ENCODE measurements at places on chromosomes 13 and 19.

GRCh38 chr13:77434289-77434688 lies 101.2 kb upstream of the SCEL start:
- no peak for DNase-seq

GRCh38 chr13:29567411-29567810 lies 28.1 kb downstream of the SLC7A1 start:
- no peak for DNase-seq

DNA sequence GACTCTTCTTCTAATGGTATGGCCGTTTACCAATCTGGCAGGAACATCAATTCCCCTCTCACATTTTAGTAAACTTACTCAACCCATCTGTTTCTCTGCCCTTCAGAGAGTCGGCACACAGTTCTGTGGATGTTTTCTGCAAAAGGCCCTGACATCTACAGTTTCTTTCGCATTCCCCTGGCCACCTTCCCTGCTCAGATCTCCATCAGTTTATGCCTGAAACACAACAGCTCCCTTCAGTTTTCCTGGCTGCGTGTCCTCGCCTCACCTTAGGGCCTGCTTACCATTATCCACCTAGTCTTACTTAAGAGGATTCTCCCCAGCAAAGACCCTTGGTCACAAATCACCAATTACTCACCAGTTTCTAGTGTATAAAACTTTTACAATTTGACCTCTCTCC lies 25.2 kb downstream of the COL4A1 start:
- no peak for DNase-seq

GRCh38 chr19:16850133-16850532 lies 20.9 kb downstream of the SIN3B start:
- no peak for DNase-seq

GRCh38 chr13:43377973-43378372 lies 354.6 kb downstream of the DNAJC15 start:
- no peak for DNase-seq

DNA sequence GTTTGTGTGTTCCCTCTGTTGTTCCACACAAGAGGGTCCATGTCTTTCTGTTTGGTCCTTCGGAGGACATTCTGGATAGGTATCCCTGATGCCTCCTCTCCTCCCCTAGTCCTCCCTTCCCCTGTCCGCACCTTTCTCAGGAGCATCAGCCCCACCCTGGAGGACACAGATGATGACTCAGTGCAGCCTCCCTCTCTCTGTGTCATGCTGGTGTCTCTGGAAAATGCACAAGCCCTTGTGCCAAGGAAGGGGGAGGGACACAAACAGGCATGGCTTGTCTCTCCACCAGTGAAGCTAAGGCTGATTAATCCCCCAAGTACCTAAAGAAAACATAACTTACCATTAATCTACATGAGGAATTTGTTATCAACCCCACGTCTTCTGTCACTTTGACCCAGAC lies 16.2 kb upstream of the TNFRSF19 start:
- no peak for DNase-seq

DNA sequence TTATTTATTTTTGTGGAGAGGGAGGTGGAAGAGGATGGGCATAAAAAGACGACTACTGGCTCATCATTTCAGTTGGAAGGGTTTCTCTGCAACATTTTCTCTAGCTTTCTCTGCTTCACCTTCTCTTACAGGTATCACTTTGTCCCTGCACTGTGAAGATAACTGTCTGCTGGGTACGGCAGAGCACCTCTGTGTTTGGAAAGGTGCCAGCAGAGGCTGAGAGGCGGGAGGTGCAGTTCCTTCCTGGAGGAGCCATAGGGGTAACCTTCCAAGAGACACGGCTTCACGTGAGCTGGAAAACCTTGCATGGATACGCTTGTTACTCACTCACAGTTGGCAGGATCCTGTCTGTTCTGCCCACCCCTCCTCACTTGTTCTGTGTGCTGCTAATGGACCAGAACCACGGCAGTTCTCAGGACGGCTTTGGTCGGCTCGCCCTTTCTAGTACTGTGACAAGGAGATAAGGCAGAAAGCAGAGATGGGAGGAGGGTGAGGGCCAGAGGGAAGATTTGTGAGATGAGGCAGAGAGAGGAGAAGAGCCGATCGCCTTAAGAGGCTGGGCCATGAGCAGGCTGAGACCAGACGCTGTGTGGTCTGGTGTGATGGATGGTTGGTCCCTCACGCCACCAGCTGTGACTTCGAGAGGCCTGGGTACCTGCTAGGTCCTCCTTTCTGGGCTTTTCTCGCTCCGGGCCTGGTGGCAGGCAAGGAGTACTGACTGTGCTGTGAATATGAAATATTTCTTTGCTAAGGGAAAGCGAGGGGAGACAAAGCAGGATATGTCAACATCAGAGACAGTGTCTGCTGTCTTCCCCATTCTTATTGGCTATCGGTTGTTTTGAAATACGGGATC lies 66.8 kb downstream of the MRPL57 start:
- no peak for DNase-seq

DNA sequence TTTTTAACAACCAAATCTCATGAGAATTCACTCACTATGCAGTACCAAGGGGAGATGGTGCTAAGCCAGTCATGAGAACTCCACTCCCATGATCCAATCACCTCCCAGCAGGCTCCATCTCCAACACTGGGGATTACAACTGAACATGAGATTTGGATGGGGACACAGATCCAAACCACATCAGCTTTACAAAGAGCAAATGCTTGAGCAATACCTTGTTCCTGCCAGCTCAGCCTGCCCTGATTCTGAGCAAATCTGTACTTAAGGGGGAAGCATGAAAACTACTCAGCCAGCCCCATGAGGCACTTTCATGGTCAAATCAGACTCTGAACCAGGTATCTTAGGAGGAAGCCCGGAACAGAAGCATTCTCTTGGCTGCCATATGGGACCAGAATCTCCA lies 259.9 kb downstream of the TBC1D4 start:
- no peak for DNase-seq

DNA sequence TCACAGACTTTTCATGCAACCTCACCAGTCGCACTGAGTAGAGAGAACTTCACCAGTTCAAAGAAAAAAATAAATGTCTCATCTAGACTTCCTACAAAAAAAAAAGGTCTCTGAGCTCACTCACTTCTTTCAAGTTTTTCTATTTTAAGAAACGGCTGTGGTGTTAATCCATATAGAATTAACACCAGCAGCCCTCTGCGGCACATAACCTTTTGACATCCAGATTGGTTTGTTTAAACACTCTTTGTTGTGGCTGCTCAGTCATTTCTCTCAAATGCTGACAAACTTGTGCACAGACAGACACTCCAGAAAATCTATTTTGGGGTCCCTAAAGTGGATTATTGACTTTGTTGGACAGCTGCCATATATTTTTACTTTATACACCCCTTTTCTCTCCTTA lies 874.9 kb downstream of the EFNB2 start:
- no peak for DNase-seq

GRCh38 chr13:109761695-109762094 lies 24.7 kb downstream of the IRS2 start:
- DNase-seq, result no peak

GRCh38 chr19:44865196-44865767 lies 19.2 kb downstream of the NECTIN2 start:
- no peak for DNase-seq

All from stimulated activated CD4-positive, alpha-beta T cell treated with anti-CD3 and anti-CD28 coated beads, Interleukin-15, amount 100 ng/mL, for 1 hour (primary cell).